ENCODE measurements at places on chromosomes 6 and 20.
A peak's percentile ranks its signal among the peaks of the same experiment; 100 is the strongest.

- DNase-seq = no peak
Observed at GRCh38 chr6:111162504-111162903, 75.2 kb downstream of the SLC16A10 start.

DNA sequence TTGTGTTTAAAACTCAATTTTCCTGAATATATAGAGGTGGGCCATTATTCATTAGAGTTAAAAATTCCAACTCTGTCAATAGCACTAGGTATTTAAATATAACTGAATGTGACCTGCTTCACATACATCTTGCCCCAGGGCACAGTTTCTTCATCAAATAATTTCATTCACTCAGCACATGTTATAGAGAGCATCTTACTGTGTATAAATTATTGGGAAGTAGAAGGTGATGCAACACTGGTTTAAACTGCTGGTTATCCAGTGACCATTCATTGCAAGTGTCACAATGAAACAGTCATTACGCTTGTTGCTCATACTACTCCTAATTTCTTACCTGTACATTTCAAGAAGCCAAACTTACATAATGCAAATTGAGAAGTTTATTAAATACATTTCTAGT lies 93.4 kb downstream of the KHDRBS2 start:
- no peak for DNase-seq

- no peak for DNase-seq
Observed at GRCh38 chr20:32535316-32535952, 49.7 kb downstream of the NOL4L start.

- DNase-seq = no peak
Observed at GRCh38 chr6:53236241-53236640, 87.6 kb upstream of the GCM1 start.

GRCh38 chr6:126781582-126781981 lies 336.9 kb upstream of the RSPO3 start:
- no peak for DNase-seq

DNA sequence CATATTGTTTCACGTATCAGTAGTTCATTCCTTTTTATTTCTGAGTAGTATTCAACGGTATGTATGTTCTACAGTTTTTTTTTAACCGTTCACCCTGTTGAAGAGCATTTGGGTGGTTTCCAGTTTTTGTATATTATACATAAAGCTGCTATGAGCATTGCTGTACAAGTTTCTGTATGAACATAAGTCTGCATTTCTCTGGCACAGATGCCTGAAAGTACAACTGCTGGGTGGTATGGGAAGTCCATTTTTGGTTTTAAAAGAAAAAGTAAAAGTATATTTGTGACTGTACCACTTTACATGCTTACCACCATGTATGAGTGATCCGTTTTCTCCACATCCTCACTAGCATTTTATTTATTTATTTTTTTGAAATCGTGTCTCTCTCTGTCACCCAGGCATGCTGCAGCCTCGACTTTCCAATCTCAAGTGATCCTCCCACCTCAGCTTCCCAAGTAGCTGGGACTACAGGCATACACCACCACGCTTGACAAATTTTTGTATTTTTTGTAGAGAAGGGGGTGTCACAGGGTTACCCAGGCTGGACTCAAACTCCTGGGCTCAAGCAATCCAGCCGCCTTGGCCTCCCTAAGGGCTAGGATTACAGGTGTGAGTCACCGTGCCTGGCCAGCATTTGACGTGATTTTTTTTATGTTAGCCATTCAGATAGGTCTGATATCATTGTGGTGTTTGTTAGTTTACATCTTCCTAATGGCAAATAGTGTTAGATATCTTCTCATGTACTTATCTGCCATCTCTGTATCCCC lies 11.0 kb upstream of the SIM1 start:
- no peak for DNase-seq

DNA sequence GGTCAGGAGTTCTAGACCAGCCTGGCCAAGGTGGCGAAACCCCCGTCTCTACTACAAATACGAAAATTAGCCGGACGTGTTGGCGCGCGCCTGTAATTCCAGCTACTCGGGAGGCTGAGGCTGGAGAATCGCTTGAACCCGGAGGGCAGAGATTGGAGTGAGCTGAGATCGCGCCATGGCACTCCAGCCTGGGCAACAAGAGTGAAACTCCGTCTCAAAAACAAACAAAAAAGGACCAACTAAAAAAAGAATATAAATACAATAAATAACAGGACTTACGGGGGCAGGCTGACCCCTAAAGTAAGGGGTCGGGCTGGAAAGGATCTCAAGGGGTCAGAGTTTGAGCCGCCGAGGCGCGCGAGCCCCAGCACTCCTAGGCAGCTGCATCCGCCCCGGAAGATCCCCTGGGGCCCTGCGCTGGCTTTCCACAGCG lies 509 bp upstream of the TPD52L2 start:
- no peak for DNase-seq

DNA sequence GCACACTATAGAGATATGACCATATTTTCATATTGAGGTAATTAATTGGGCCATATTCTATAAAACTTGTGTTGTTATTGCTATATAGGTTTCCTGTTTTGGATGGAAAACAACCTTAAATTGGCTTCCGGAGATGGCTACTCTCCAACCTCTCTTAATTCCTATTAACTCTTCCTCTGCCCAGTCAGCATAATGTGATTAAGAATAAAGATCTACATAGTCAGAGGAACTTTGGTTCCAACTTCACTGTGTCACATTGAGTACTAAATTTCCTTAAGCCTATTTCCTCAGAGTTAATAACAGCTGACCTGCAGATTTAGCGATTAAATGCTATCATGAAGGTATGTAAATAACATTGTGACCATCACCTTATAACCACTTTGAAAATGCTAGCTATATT lies 67.7 kb downstream of the PTPRK start:
- DNase-seq = no peak

DNA sequence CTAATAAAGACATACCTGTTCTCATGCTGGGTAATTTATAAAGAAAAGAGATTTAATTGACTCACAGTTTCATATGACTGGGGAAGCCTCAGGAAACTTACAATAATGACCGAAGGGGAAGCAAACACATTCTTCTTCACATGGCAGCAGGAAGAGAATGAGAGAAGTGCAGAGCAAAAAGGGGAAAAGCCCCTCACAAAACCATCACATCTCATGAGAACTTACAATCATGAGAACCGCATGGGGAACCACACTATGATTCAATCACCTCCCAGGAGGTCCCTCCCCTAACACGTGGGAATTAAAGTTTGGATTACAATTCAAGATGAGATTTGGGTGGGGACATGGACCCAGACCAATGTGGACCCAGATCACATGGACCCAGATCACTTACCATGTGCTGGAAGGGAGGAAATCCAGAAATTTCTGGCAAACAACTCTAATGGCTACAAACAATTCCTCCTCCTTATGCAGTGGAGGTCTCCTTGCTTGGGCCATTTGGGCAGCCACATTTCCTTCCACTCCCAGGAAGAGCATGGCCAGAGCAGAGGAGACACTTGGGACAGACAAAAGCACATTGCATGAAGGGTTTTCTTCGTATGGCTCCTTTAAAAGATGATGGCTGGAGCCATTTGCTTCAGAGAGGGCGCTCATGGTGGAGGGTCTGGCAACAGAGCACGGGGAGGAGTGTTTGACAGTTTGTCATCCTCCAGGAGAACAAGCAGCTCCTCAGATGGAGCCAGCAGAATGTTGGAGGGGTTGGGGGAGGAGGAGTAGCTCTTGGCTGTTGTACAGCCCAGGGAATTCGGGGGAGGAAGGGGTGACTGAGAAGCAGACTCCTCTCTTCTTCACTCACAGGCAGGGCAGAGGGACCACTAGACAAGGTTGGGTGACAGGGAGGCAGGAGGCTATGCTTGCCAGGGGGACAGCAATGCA lies 30.4 kb downstream of the SERPINB9 start:
- no peak for DNase-seq

DNA sequence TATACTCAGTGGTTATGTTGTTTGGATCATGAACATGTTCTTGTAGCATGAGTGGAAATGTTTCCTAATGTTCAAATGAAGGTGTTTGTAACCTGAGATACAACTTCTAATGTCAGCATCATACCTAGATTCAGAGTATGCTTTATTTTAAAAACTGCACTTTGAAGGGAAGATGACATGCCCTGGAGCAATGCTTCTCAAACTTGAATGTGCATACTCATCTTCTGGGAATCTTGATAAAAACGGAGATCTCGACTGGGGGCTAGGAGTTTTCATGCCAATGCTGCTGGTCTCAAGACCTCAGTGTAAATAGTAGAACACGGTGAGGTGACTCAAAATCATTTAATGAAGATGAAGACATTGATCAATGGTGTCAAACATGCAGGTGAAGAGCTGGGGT lies 440.0 kb upstream of the NOX3 start:
- DNase-seq = no peak

DNA sequence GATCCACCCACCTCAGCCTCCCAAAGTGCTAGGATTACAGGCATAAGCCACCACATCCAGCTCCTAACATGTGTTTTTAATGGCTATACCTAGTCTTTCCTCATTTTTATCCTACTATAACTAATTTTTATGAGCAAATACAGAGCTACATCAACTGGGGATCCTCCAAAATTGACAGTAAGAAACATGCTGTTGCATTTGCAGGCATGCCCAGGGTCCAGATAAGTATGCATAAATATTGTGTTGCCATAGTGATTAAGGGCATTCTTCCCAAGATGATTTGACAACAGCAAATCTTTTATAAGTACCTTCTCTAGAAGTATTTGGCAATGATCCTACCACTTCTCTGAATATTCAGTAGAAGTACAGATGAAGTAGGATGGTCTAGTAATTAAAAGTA lies 41.9 kb upstream of the MOXD1 start:
- DNase-seq = peak; percentile 62

DNA sequence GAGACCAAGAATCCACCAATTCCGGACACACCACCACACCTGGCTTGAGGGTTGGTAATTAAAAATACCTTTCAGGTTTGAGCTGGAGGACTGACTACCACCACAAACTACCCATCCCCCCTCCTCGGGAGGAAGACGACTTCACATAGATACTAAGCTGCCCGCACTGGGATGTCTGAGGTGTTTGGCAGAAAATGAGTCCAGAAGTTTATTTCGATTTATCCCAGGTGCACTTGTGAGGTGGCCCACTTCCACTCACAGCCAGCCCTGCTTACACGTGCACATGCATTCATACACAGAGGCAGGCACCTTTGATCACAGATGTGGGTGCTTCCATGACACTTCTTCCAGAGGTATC lies 187.1 kb downstream of the ID4 start:
- no peak for DNase-seq
